ENCODE measurements at places on chromosomes 5 and 9. TPM values are rescaled to one million over a fixed set of nuclear protein-coding genes. Genes with fewer than 3 reads are reported as not detected.

Gene FOXI1
- not detected for total RNA-seq

Gene OR1J2
- not detected for total RNA-seq

Gene TMEM215
- not detected for total RNA-seq

Gene KIF12
- total RNA-seq: not detected

Gene MATR3
- total RNA-seq: 243 TPM

Gene RGS3
- 12.3 TPM for total RNA-seq

Gene PCDHB15
- total RNA-seq: not detected

Gene GARNL3
- total RNA-seq: 12.6 TPM

Gene SPAAR
- total RNA-seq: not detected

Gene HCN1
- total RNA-seq: not detected

Gene SGCD
- total RNA-seq: not detected

Gene SLC36A2
- not detected for total RNA-seq

Gene CTSL
- total RNA-seq: 0.74 TPM

Gene CATSPER3
- total RNA-seq: 2.7 TPM

Gene MAN2A1
- total RNA-seq: 55.0 TPM

Gene PCDHGA8
- total RNA-seq: 1.3 TPM

Gene CDKN2A
- 11.7 TPM for total RNA-seq

Gene CCL27
- not detected for total RNA-seq

Gene GNA14
- total RNA-seq: not detected

Gene NEURL1B
- total RNA-seq: 0.12 TPM

Gene C5orf63
- total RNA-seq: 25.4 TPM

Gene CAMK4
- 5.2 TPM for total RNA-seq

Gene MELK
- total RNA-seq: not detected

Gene FOXD4L5
- total RNA-seq: 0.79 TPM

Gene JAKMIP2
- total RNA-seq: 2.4 TPM

Gene GTF3C5
- 77.3 TPM for total RNA-seq

Gene C5orf58
- not detected for total RNA-seq

Gene PCDHGB7
- 1.9 TPM for total RNA-seq

Gene CDKN2B
- 1.3 TPM for total RNA-seq

Gene SHISAL2B
- total RNA-seq: not detected

Gene SLC23A1
- 5.8 TPM for total RNA-seq

Gene BAAT
- total RNA-seq: not detected

Gene DMGDH
- 0.87 TPM for total RNA-seq

Gene PCDHB2
- total RNA-seq: not detected

Gene PCDHB14
- 0.10 TPM for total RNA-seq

Gene NIPAL4
- total RNA-seq: 3.1 TPM

Data from B cell (primary cell).